Effector CD4-positive, alpha-beta T cell (primary cell): ENCODE measurements at places on chromosomes 3 and 15.

DNA sequence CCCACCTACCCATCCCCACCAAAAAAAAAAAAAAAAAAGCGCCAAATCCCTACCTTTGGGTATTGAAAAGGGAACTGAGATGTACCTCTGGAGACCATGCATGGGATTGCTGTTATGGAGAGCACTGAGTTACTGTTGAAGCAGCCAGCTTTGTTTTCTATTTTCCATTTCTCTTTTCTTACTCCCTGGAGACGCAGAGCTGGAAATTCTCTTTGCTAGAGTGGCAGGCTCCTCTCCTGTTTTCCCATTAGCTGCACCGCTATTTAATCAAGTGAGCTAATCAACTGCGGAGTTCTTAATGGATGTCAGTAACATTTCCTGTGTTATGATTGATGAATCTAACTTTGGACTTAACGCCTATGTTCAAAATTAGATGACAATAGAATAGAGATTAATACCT, 136.1 kb upstream of the LMCD1 start:
- DNase-seq = no peak

DNA sequence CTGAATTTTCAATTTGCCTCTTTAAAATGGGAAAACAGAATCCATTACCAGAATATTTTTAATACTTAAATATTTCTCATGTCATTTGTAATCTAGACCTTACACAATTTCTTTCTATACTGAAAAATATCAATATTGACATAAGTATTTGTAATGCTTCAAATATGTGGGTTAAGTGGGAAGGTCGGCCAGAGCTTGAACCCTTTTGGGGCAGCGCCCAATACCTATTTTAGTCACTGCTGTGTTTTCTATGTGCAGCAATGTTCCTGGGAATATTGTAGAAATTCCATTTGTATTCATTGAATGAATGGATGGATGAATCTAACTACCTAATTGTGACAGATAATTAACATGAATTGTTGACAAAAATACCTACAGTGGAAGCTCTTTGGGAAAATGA, 459.7 kb upstream of the ZNF717 start:
- no peak for DNase-seq

DNA sequence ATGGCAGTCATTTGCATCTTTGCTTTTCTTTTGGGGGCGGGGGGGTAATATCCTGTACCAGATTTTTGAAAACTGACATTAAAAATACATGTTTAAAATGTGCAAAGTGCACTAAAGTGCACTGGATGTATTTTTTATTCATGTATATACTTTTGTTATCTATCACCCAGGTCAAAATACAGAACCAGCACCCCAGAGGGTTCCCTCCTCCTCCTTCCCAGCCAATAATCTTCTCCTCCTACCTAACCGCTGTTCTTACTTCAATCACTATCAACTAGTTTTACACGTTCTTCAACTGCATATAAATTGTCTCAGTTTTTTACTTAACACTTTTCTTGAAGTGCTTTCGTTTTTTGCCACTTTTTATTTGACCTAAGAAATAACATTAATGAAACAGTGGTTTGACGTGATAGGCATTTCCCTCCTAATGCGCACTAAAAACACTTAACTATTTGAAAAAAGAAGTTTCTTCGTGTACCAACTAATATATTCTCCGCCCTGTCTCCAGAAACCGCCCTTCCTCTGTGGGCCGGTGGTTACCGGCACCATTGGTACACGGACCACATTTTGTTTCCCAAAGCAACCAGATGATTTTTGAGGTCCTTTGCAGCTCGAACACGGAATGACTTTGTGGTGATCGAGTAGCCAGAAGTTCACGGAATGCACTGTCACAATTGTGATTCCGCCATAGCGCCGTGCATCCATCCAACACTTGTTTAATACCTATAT, 836 bp upstream of the AKAP13 start:
- peak; percentile 36 for DNase-seq

- no peak for DNase-seq
These were observed 17.6 kb upstream of the UBA7 start for GRCh38 chr3:49831341-49831740.

- peak; percentile 33 for DNase-seq
These were observed 36.5 kb upstream of the RAB11A start for GRCh38 chr15:65832549-65833364.

DNA sequence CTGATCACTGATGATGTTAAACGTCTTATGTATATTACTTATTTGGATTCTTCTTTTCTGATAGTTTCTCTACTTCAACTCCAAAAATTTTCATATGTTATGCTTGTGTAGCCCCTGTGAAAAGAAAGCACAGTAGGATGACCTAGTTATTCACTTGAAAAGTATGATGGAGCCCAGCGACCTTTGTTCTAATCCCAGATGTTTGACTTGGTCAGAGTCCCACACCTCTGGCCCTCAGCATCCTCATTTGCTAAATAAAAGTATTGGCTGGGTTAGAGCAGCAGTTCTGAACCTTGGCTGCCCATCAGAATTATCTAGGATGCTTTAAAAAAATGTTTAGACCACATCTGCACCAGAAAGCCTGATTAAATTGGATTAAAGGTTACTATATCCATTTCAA, 173.7 kb downstream of the ATG7 start:
- no peak for DNase-seq

GRCh38 chr15:76252249-76252648, 59.0 kb downstream of the ETFA start:
- DNase-seq = no peak

DNA sequence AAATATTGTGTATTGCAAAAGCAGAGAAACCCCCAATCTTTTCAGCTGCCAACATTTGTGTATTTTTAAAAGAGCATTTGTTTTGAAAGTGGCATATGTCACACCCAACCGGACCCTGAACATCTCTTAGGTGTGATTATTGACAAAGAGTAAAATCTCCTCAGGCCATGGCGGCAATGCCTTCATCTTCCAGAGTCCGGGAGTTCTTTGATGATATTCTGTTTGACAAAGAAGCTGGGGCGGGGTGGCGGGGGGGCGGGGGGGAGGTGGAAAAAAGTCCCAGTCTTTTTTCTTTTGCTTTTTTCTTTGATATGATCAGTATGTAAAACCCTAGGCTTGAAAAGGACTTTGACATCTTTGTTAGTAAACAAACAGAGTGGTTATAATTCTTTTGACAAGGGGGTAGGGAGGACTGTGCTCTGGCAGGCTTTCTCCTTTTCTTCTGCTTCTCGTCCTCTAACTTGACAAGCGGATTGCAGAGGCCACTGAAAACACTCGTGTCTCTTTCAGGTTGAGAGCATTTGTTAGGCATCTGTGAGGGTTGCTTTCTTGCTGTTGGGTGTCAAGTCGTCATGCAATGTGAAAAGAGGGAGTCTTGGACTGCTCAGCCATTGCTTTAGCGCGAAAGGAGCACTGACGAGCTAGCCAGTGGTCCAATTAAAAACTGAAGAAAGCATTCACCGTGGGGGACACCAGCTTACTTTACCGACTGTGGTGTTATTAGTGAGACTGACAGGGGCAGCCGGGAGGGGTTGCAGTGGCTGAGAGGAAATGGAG, 243.2 kb downstream of the NSUN3 start:
- DNase-seq = no peak

GRCh38 chr3:9861201-9861600, 17.4 kb upstream of the RPUSD3 start:
- no peak for DNase-seq

GRCh38 chr3:63508771-63509170, 143.7 kb upstream of the SNTN start:
- DNase-seq = no peak

DNA sequence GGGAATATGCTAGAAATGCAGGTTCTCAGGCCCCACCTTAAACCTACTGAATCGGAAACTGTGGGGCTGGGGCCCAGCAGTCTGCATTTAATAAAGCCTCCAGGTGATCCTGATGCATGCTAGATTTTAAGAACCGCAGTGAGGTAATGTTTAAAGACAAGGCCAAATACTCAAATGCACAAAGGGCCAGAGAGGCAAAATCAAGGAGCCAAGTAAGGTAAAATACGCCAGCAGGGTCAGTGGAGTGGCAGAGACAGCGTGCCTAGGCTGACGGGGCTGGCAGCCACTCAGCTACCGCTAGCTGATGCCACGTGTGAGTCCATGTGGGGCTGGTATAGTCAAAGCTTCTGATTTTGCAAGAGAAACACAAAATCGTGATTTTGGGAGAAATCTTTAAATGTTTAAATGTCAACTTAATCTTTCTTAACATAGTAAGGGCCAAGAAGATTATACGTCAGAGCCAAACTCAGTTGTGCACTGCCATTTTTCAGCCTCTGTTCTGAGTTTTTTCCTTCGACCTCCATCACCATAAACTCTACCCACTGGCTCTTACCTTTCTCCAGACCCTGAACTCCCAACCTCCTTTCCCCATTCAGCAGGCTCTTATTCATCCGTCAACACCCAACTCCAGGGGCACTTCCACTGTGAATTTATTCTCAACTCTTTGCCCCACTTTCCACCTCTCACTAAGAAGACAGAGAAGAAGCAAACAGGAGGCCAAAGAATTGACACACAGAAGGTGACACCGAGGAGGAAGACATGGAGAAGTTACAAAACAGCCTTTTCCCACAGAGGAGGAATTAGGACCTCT, 136.6 kb upstream of the RAD18 start:
- no peak for DNase-seq

- no peak for DNase-seq
These were observed 27.1 kb upstream of the MGLL start for GRCh38 chr3:127849368-127849767.

DNA sequence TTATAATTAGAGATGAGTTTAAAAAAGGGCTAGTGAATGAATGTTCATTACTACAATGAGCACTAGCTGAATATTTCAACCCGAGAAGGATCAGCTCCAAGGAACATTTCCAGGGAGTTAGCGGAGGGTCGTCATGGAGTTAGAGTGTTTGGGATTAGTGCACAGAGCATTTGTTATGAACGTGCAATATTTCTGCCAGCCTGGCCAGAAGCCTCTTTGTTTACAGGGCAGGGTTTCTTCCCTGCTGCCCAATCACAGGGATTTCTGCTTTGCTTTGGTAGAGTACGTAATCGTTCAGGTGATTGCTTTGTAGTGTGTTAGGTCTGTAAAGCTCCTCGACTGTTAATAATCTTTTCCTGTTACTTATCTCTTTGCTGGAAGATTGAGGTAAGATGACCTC, 5.9 kb downstream of the CGNL1 start:
- no peak for DNase-seq

DNA sequence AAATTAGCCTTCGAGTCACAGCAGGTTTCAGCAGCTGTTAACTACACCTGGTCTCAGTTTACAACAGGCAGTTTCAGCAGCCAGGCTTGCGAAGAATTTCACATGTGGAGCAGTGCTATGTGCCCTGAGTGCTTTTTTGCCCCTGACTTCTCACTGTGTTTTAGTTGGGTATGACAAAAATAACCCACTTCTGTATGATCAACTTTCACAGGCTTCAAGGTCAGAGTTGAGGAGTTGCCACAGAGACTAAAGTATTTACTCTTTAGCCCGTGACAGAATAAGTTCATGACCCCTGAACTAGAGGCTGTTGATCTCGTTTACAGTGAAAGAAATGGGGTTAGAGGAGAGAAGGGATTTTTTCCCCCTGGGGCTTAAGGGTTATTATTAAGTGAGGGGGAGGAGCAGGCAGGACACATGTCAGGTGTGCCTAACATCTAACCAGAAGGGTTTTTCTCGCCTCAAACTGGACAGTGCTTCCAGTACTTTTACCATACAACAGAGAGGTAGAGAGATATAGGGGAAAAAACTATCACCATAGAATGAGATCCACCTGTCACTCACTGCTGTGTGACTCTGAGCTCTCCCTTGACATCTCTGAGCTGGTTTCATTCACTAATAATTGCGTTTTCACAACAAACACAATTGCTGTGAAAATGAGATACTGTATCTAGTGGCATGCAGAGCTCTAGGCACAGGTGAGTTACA, 14.0 kb upstream of the TOPBP1 start:
- DNase-seq = no peak

DNA sequence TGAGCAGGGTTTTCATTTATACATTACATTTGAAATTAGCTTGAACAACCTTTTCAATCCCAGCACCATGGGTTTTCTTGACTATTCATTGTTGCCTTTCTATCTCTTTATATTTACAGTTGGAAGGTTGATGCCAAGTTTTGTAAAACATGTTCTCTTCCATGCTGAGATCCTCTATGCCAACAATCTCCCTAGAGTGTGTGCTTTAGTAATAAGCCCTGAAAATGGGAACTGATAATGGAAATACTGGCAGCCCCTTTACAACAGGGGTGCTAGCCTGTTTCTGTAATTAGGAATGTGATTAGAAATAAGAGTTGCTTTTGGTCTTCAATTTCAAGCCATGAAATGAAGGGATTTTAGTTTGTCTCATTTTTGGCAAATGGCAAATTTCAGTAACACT, 239.9 kb upstream of the NAALADL2 start:
- DNase-seq = no peak

DNA sequence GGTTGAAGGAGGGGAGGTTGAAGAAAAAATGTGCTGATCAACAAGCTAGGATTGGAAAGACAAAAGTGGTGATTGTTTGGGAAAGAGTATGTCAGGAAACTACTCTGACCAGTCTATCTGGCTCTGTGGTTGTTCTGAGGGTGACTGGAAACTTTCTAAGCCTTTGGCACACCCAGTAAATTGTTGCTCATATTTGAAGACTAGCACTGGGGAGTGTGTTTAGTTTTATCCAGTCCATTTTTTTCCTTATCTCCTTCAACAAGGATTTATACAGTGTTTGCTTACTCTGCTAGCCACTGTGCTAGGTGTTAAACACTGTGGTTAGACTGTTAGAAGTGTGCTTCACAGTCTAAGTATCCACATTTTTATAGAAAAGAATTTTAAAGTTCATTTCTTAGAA, 28.8 kb downstream of the PPM1L start:
- no peak for DNase-seq

GRCh38 chr15:65695081-65695480, 73.3 kb downstream of the SLC24A1 start:
- no peak for DNase-seq

- no peak for DNase-seq
These were observed 8.4 kb upstream of the ISL2 start for GRCh38 chr15:76328106-76328696.

DNA sequence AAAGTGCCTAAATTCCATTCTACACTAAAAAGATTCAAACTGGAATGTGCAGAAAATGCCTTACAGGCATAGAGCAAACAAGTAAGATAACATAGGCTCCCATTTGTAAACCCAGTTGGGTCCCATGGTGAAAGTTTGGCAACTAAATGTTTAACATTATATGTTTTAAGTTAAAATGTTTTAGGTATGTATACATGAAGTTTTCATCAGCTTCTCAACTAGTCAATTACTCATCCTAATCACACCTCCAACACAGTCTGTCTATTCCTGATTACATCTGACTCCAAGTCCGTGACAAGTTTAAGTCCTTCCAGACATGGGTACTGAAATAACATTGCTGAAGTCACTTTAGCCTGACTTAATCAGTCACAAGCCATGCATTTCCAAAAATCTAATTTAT, 25.0 kb downstream of the MYLK start:
- no peak for DNase-seq

- no peak for DNase-seq
These were observed 389.4 kb downstream of the DIPK2A start for GRCh38 chr3:144361002-144361401.

GRCh38 chr3:42451546-42452230, 41.3 kb upstream of the LYZL4 start:
- no peak for DNase-seq
